ENCODE measurements at places on chromosomes 3 and 15. TPM values are rescaled to one million over a fixed set of nuclear protein-coding genes. Genes with fewer than 3 reads are reported as not detected.

The THSD4 gene
- total RNA-seq: not detected

DNA sequence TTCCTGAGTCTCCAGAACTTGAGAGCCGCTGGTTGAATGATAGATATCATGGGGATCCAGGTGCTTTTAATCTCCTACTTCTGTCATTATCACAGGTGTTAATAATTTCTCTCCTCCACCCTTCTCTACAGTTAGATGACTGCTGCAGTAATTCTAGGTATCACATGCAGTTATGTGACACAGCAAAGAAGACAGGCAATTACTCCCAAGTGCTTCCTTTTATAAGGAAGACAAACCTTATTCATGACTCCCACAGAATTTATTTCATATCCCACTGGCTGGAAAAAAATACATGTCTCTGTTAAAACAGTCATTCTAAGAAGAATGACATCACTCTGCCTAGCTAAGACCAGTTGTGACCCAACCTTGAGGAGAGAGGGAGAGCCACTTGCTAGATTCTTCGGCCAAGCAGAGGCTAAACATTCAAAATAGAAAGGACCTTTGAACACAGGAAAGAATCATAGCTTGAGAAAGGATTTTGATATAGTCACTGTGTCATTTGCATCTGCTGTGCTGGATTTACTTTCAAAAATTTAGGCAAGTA is 500.6 kb downstream of the SI start:
- no peaks in the 10 kb centered on the region for H3K27me3 ChIP-seq
- no peak for DNase-seq
- no peaks in the 10 kb centered on the region for H3K4me1 ChIP-seq
- no peaks in the 10 kb centered on the region for H3K36me3 ChIP-seq

GRCh38 chr15:63606308-63606707 is 9.1 kb downstream of the FBXL22 start:
- peaks cover 13% of the 10 kb centered on the region for H3K36me3 ChIP-seq
- peak overlapping the region; percentile 90 for H3K27ac ChIP-seq
- peaks cover 44% of the 10 kb centered on the region for H3K4me1 ChIP-seq
- H3K27me3 ChIP-seq: no peaks in the 10 kb centered on the region

The GATM gene
- total RNA-seq: 2.9 TPM

- H3K4me3 ChIP-seq: no peak overlapping the region
- H3K36me3 ChIP-seq: peaks cover 14% of the 10 kb centered on the region
- no peak overlapping the region for H3K27ac ChIP-seq
- no peak for DNase-seq
- no peaks in the 10 kb centered on the region for H3K4me1 ChIP-seq
- no peaks in the 10 kb centered on the region for H3K27me3 ChIP-seq
Measured at GRCh38 chr15:42665827-42666226, 71.1 kb downstream of the CDAN1 start.

GRCh38 chr3:131925571-131925970 is 109.2 kb downstream of the CPNE4 start:
- H3K27ac ChIP-seq: no peak overlapping the region
- no peak for DNase-seq
- no peaks in the 10 kb centered on the region for H3K27me3 ChIP-seq
- no peaks in the 10 kb centered on the region for H3K36me3 ChIP-seq

- DNase-seq: no peak
- H3K27ac ChIP-seq: no peak overlapping the region
- H3K4me3 ChIP-seq: no peak overlapping the region
- H3K36me3 ChIP-seq: no peaks in the 10 kb centered on the region
- H3K27me3 ChIP-seq: no peaks in the 10 kb centered on the region
Measured at GRCh38 chr15:89806559-89807550, 7.8 kb downstream of the ANPEP start.

- peaks cover 13% of the 10 kb centered on the region for H3K4me1 ChIP-seq
- H3K4me3 ChIP-seq: no peak overlapping the region
- no peaks in the 10 kb centered on the region for H3K27me3 ChIP-seq
- no peak for DNase-seq
- H3K36me3 ChIP-seq: no peaks in the 10 kb centered on the region
- no peak overlapping the region for H3K27ac ChIP-seq
Measured at GRCh38 chr3:42749753-42750231, 23.3 kb downstream of the CCDC13 start.

DNA sequence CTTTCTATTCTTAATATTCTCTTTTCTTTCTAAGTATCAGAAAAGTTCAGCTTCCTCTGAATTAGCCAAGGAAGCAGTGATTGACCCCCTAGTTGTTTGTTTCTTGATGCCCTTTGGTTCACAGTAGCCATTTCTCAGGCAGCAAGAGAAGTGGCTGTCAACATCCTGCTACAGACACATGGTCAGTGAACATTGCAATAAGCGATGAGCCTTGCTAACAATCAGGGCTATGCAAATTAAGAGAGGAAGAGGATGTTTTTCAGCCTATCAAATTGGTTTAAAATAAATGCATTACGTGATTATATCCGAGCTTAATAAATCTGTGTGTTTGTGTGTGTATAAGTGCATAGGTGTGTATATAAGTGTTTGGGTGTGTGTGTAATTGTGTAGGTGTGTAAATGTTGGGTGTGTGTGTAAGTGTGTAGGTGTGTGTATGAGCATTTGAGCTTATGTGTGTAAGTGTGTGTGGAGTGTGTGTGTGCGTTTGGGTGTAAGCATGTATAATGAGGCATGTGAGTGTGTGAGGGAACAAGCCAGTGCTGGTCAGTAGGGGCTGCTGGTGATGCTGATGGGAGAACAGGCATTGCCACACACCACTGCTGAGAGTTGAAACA is 78.1 kb upstream of the XCR1 start:
- DNase-seq: no peak
- no peaks in the 10 kb centered on the region for H3K27me3 ChIP-seq
- no peak overlapping the region for H3K4me3 ChIP-seq
- peak overlapping the region; percentile 72 for H3K27ac ChIP-seq
- H3K36me3 ChIP-seq: peaks cover 24% of the 10 kb centered on the region
- H3K4me1 ChIP-seq: peaks cover 70% of the 10 kb centered on the region

DNA sequence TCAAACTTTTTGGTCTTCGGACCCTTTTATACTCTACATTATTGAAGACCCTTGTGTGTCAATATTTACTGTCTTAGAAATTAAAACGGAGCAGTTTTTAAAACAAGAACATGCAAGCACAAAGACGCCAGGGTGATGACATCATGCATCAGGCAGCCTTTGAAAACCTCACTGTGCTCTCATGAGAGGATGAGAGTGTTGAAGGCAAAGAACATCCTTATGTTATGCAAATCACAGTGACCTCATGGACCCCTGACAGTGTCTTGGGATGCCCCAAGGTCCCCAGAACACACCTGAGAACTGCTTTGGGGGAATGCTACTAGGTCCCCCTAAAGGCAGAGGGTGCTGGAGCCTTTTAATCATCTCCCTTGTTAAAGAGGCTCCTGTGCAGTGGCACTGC is 51.6 kb downstream of the CHDH start:
- H3K27ac ChIP-seq: no peak overlapping the region
- no peaks in the 10 kb centered on the region for H3K36me3 ChIP-seq
- H3K4me3 ChIP-seq: no peak overlapping the region
- peaks cover 11% of the 10 kb centered on the region for H3K27me3 ChIP-seq
- no peak for DNase-seq

The TMEM43 gene
- 44.4 TPM for total RNA-seq

DNA sequence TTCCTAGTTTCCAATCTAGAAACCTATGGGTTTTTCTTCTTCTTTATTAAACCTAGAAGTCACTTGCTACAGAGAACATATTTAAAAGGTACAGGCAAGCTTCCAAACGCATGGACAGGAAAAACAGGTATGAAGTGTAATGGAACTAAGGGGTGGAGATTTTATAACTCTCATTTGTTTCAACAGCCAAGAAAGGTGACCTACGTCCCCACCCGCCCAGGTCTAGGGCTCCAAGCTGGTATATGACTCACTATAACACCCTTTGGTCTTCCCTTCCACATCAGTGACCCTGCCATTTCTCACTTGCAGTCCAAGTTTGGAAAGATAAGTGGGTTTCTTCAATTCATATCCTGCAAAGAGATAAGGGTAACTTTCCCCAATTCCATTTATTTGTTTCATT is 6.0 kb upstream of the LIPH start:
- H3K4me3 ChIP-seq: no peak overlapping the region
- no peaks in the 10 kb centered on the region for H3K36me3 ChIP-seq
- H3K27me3 ChIP-seq: peaks cover 2% of the 10 kb centered on the region
- H3K4me1 ChIP-seq: peaks cover 11% of the 10 kb centered on the region
- no peak for DNase-seq

- H3K27ac ChIP-seq: peak overlapping the region; percentile 93
- H3K4me1 ChIP-seq: peaks cover 91% of the 10 kb centered on the region
- H3K36me3 ChIP-seq: peaks cover 81% of the 10 kb centered on the region
- no peak for DNase-seq
Measured at GRCh38 chr3:111610189-111610588, 15.0 kb upstream of the ZBED2 start.

GRCh38 chr3:24406900-24407299 is 87.8 kb downstream of the THRB start:
- H3K4me1 ChIP-seq: no peaks in the 10 kb centered on the region
- DNase-seq: no peak
- H3K27ac ChIP-seq: no peak overlapping the region
- H3K27me3 ChIP-seq: no peaks in the 10 kb centered on the region
- no peaks in the 10 kb centered on the region for H3K36me3 ChIP-seq
- no peak overlapping the region for H3K4me3 ChIP-seq

- no peak overlapping the region for H3K27ac ChIP-seq
- no peak overlapping the region for H3K4me3 ChIP-seq
- DNase-seq: no peak
- H3K36me3 ChIP-seq: no peaks in the 10 kb centered on the region
Measured at GRCh38 chr3:145648396-145648795, 512.6 kb downstream of the PLOD2 start.

DNA sequence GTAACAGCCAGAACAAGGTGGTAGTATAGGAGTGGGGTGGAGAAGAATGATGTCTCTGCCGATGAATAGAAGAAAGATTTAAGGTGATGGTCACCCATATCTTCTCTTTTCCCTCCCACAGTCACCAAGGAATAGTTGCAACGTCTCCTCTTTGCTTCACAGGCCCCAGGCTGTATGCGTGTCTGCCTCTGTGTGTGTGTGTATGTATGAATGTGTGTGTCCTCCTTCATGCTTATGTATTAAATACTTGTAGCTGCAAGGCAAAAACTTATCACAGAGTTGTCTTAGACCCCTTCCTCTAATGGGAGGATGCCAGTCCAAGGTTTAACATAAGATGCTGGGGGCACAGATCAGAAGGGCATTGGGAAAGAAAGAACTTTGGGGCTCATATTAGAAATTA is 19.1 kb upstream of the BNC1 start:
- peaks cover 8% of the 10 kb centered on the region for H3K4me1 ChIP-seq
- DNase-seq: no peak
- no peaks in the 10 kb centered on the region for H3K36me3 ChIP-seq

The TTLL13 gene
- total RNA-seq: 0.47 TPM

GRCh38 chr3:46939578-46940445 is 36.7 kb downstream of the CCDC12 start:
- no peak overlapping the region for H3K4me3 ChIP-seq
- H3K4me1 ChIP-seq: peaks cover 31% of the 10 kb centered on the region
- no peak for DNase-seq
- H3K27me3 ChIP-seq: no peaks in the 10 kb centered on the region
- H3K36me3 ChIP-seq: peaks cover 8% of the 10 kb centered on the region
- peak overlapping the region; percentile 26 for H3K27ac ChIP-seq

DNA sequence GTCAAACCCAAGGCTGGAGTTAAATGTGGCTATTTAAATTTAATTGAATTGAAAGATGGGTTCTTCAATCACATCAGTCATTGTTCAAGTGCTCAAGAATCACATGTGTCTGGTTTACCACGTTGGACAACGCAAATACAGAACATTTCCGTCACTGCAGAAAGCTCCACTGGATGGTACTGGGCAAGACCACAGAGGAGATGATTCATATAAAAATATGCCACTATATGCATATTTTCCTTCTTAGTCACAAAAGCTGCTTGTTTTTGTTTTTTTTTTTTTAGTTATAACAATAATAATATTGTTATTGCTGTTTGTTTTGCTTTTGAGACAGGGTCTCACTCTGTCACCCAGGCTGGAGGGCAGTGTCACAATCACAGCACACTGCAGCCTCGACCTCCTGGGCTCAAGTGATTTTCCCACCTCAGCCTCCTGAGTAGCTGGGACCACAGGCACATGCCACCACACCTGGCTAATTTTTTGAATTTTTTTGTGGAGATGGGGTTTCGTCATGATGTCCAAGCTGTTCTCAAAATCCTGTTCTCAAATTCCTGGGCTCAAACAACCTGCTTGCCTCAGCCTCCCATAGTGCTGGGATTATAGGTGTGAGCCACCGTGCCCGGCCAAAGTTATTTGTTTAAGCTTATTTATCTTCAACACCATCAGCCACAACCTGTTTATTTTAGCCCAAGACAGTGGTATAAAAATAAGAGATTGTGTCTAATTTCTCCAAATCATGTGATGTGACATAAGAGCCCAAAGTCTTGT is 19.4 kb downstream of the RTP3 start:
- H3K4me1 ChIP-seq: no peaks in the 10 kb centered on the region
- no peak for DNase-seq
- peaks cover 9% of the 10 kb centered on the region for H3K27me3 ChIP-seq
- no peak overlapping the region for H3K27ac ChIP-seq
- H3K36me3 ChIP-seq: no peaks in the 10 kb centered on the region

The ABI3BP gene
- 0.17 TPM for total RNA-seq

DNA sequence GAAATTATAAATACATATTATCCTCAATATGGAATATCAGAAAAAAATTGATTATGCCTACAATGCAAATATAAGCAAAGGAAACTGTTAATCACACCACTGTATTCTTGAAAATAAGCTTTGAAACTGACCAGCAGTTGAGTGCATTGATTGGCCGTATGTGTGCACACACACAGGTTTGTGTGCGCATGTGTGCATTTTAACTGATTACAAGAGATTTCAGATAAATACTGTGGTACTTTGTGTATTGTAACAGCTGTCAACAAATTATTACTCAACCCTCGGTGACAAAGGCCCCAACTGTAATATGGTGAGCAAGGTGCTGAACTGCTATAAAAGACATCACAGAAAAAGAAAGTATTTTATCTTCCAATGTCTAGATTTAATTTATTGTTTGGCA is 1238.9 kb upstream of the ALCAM start:
- no peaks in the 10 kb centered on the region for H3K4me1 ChIP-seq
- no peaks in the 10 kb centered on the region for H3K27me3 ChIP-seq
- H3K36me3 ChIP-seq: no peaks in the 10 kb centered on the region

The ASB14 gene
- total RNA-seq: not detected

DNA sequence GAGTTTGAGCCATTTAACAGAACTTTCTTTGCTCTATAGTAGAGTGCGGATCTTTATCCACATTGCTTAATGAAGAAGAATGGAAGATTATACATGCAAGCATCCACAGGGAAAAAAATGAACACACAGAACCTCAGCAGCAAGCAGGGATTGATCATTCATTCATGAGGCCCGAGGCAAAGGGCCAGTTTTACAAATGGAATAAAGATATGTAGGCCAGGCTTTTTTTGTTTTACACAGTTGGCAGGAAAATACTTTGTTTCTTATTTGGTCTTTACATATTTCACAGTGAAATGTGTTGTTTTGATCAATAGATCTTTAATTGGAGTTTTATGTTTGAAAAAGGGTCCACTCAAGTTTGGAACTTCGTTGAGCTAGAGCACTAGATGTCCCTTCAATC is 117.5 kb downstream of the LRTM1 start:
- H3K4me1 ChIP-seq: no peaks in the 10 kb centered on the region
- no peak overlapping the region for H3K4me3 ChIP-seq
- H3K27me3 ChIP-seq: no peaks in the 10 kb centered on the region
- no peak for DNase-seq
- no peak overlapping the region for H3K27ac ChIP-seq

- no peaks in the 10 kb centered on the region for H3K4me1 ChIP-seq
- H3K4me3 ChIP-seq: no peak overlapping the region
- no peaks in the 10 kb centered on the region for H3K27me3 ChIP-seq
- no peak overlapping the region for H3K27ac ChIP-seq
- peaks cover 12% of the 10 kb centered on the region for H3K36me3 ChIP-seq
Measured at GRCh38 chr3:52752045-52752660, 18.6 kb downstream of the NEK4 start.

The DUT gene
- total RNA-seq: 262 TPM

The CATSPER2 gene
- 2.2 TPM for total RNA-seq
